ENCODE measurements at places on chromosomes 4 and X.

GRCh38 chrX:136166221-136166855, 19.0 kb downstream of the FHL1 start:
- DNase-seq = no peak

GRCh38 chrX:122445466-122445865, 738.6 kb upstream of the GRIA3 start:
- peak; percentile 2 for DNase-seq

DNA sequence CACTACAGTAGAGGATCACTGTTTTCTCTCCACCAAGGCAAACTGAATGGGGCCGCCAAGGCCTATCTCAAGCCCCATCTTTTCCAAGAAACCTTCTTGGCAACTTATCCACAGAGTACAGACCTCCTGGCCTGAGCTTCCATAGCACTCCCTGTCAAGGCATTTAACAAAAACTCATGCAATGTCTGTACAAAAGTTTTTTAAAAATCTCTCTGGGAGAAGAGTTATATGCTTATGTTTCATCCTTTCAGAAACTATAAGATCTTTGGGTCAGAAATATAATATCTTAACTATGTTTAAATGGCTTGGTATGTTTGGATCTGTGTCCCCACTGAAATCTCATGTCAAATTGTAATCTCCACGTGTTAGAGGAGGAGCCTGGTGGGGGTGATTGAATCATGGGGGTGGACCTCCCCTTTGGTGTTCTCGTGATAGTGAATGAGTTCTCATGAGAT, 13.6 kb downstream of the ADAMTS3 start:
- DNase-seq = no peak

GRCh38 chr4:17448689-17449088, 63.2 kb downstream of the QDPR start:
- peak; percentile 58 for DNase-seq

- no peak for DNase-seq
Observed at GRCh38 chrX:23668335-23668734, 1.0 kb downstream of the PRDX4 start.

GRCh38 chr4:1325681-1326635, 21.1 kb upstream of the UVSSA start:
- DNase-seq = no peak

GRCh38 chr4:21198683-21199082, 498.4 kb downstream of the PACRGL start:
- DNase-seq = no peak

GRCh38 chr4:88177983-88178625, 19.7 kb upstream of the ABCG2 start:
- no peak for DNase-seq

DNA sequence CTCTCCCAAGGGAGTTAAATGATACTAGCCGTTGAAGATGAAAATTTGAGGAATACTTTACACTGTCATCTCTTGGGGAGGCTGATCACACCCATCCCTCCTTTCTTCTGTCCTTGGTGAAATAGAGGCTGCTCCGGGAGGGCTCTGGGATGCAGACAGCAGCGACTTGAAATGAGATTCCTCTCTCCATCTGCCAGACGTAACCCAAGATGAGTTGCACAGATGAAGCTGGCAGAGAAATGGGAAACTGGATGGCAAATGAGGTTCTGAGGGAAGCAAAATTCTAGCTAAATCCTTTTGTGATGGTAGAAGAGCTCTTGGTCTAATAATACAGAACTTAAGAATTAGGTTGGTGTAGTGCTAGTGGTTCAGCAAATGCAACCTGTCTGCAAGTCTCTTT, 201.4 kb downstream of the AASDH start:
- DNase-seq = no peak

DNA sequence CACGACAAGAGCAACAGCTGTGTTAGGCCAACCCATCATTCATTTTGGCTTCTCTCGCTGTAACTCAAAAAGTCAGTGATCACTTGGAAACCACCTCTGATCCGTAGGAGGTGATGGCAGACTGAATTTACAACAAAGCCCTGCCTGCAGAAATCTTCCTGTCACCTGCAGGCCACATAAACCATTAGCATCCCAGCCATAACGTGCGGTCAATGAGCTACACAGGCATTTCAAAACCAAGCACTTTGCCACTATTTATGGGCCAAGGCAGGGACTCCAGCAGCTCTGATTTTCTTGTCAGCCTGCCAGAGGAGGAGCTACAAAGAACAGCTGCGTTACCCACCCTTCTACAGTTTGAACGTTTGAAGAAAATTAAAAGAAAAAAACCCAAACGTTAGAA, 228.1 kb upstream of the PPARGC1A start:
- DNase-seq = no peak

DNA sequence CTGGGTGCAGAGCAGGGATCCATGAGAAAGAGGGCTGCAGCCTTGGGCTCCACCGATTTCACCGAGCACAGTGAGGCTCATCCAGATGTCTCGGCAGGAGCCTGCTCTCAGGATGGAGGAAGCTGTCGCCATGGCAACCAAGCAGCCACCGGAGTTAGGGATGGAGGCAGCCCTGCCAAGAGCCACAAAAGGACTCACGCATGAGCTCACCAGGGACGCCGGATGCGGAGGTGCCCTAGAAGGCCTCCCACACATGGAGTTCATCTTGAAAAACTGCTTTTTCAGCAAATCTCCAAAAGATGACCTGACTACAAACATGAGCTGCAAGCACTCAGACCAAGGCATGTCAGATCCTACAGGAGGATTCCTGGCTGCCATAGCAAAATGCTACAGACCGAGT, 90.7 kb downstream of the WFS1 start:
- DNase-seq = peak; percentile 63

DNA sequence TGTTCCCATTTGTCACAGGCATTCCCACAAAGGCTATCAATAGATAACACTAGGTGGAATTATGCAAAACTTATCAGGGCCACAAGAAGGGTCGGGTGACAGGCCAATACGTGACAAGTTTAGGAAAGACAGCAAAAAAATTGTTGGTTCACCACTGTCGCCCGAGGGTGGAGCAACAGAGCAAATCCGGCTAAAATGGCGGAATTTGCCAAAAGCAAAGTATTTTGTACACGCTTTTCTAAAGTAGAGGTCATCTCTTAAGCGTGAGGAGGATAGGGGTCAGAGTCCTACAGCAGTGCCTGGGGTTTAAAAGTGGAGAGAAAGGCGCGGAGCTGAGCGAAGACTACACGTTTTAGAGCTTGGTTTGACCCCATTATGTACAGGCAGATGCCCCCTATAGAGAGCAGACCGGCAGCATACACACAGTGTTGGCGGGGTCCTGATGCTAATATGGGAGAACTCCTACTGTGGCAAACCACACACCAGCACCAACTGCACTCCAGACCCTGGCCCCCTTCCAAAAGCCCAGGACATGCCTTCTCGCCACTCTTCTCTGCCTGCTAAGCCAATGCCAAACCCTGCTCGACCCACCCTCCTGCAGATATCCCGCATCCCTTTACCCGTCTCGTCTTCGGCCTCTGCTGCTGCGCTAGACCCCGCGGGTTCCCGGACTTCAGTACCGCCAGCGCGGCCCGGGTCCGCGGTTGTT, 733 bp downstream of the CCNA2 start:
- peak; percentile 70 for DNase-seq

- no peak for DNase-seq
Observed at GRCh38 chrX:53449632-53450031, 15.5 kb upstream of the HSD17B10 start.

GRCh38 chr4:113574636-113575103, 186.9 kb downstream of the CAMK2D start:
- DNase-seq = peak; percentile 83

DNA sequence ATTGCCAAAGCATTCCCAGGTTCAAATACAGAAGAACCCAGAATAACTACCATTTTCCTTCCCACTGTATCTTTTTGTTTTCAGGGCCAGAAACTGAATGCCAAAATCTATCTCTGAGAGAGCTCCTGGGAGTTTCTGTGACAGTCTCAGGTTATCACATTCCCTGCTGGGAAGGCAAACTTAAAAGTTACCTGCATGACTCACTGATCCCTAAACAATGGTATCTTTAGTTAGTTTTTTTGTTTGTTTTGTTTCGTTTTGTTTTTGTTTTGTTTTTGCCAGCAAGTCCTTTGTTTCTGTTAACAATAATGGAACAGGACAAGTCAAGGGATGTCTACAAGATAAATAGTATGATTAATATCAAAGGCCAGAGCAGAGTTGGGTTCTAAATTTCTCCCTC, 34.3 kb downstream of the PAPSS1 start:
- no peak for DNase-seq

GRCh38 chrX:9467146-9467545, 2.3 kb downstream of the TBL1X start:
- DNase-seq = peak; percentile 42

DNA sequence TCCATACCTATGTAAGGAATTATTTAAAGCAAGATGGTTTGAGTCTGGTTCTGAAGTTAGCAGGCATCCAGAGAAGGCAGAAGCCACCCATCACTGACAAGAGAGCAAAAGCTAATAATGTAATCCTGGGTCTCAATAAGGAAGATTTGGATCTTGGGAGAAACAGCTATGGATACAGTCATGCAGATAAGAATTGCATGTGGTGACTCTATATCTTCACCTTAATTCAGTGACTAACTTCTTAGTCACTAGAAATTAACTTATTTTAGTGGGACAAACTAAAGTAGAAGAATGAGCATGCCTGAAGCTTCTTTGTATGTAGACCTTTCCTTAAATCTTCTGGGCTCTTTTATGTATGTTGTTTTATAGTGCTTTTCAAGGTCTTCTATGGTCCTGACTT, 66.6 kb downstream of the ATP10D start:
- no peak for DNase-seq
